Dermis microvascular lymphatic vessel endothelial cell (primary cell): ENCODE measurements at places on chromosomes 11 and 22. TPM values are rescaled to one million over a fixed set of nuclear protein-coding genes. Genes with fewer than 3 reads are reported as not detected.

Gene NXPE4
- total RNA-seq: not detected in 2 replicates

Gene TYR
- not detected in 2 replicates for total RNA-seq

- DNase-seq: no peak
Observed at GRCh38 chr11:64040684-64041322, 5.1 kb downstream of the FLRT1 start.

GRCh38 chr11:130712480-130712879, 203.8 kb downstream of the SNX19 start:
- DNase-seq: no peak

DNA sequence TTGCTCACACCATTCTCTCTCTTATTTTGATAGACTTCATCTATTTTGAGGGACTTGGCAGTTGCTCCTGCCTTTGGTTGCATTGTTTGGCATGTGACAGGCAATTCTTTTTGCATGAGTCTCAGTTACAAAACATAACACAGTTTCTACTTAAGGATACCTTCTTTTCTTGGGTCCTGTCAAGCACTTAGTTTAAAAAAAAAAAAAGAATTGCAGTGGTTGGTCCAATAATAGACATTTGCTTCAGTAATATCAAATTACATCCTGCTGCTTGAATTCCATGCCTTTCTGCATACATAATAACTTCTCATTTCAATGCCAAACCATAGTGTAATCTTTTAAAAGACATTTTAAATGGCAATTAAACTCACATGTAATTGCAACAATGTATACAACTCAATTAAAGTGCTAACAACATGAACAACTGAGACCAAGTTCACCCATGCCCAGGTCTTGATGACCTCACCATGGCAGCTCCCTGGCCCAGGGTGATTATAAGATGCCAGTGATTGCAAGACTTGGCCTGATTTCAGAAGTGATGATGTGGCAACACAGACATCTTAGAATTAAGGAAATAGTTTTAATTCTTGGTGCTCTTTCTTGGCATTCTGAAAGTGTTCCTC, 32.2 kb upstream of the PLET1 start:
- peak; percentile 76 for DNase-seq

GRCh38 chr22:32509045-32509444, 34.4 kb downstream of the FBXO7 start:
- no peak for DNase-seq

DNA sequence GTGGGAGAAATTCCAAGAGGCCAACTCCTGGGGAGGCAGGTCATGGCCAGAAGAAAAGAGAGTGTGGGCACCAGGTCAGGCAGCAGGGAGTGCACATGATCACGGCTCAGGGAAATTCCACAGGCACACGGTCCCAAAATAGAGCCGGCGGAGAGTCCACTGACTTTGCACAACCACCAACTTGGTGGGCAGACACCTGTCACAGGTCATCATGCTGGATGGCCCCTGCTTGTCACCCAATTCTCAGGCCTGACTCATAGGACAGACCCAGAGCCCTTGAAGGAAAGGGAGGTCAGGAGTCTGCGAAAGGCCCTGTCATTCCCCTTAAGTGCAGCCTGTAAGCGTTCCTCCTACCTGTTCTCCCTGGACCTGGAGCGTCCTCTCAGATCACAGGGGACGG, 15.8 kb downstream of the APOL2 start:
- DNase-seq: no peak

- no peak for DNase-seq
Observed at GRCh38 chr11:116603728-116604323, 169.0 kb downstream of the BUD13 start.

DNA sequence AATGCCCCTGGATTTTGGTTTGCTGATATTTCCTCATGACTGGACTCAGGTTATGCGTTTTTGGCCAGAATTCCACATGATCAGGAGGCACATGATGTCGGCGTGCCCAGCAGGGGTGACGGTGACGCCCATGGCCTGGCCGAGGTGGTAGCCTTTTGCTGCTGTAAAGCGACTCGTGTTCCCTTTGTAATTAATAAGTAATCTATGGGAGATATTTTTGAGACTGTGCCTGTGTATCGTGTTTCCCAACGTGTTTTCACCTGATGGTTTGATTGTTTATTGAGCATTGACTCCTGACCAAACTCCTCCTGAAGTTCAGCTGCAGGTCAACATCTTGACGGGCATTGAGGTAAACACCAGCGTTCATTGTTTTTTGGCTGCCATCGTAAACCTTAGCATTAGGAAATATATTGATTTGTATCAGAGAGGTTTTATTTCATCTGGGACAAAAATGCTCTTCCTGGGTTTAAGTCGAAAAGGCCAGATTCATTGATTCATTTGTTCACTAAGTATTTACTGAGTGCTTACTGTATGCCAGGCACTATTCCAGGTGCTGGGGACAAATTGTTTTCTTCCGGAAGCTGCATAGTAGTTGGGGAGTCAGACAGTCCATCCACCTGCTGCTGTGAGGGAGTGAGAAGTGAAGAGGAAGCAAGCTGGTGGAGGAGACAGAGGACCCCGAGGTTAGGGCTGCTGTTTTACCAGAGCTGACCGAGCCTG, 23.6 kb downstream of the DCPS start:
- no peak for DNase-seq
